ENCODE measurements at places on chromosomes 11 and 22.

DNA sequence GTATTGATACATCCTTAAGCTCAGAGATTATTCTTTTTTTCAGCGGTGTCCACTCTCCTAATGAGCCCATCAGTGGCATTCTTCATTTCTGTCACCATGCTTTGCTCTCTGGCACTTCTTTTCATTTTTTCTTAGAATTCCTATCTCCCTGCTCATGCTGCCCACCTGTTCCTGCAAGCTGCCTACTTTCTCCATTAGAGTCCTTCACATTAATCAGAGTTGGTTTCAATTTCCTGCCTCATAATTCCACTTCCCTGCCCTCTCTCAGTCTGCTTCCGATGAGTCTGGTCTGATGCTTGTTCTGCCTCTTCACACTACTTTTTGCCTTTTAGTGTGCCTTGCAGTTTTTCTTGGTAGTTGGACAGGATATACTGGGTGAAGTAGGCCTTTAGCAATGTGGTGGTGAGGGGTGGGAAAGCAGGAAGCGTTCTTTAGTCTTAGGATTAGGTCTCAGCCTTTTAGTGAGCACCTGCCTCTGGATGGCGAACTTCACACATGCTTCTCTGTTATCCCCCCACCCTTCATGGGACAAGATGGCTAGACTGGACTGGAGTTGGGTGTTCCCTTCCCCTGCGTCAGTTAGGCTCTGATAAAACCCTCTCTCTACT, 53.6 kb downstream of the CECR2 start:
- DNase-seq: no peak

GRCh38 chr11:61814247-61814957, 2.4 kb downstream of the FADS1 start:
- peak; percentile 39 for DNase-seq

- DNase-seq: peak; percentile 51
Observed at GRCh38 chr22:22060200-22061084, 77.9 kb upstream of the TOP3B start.

GRCh38 chr11:121808096-121808495, 307.9 kb downstream of the BLID start:
- DNase-seq: no peak

DNA sequence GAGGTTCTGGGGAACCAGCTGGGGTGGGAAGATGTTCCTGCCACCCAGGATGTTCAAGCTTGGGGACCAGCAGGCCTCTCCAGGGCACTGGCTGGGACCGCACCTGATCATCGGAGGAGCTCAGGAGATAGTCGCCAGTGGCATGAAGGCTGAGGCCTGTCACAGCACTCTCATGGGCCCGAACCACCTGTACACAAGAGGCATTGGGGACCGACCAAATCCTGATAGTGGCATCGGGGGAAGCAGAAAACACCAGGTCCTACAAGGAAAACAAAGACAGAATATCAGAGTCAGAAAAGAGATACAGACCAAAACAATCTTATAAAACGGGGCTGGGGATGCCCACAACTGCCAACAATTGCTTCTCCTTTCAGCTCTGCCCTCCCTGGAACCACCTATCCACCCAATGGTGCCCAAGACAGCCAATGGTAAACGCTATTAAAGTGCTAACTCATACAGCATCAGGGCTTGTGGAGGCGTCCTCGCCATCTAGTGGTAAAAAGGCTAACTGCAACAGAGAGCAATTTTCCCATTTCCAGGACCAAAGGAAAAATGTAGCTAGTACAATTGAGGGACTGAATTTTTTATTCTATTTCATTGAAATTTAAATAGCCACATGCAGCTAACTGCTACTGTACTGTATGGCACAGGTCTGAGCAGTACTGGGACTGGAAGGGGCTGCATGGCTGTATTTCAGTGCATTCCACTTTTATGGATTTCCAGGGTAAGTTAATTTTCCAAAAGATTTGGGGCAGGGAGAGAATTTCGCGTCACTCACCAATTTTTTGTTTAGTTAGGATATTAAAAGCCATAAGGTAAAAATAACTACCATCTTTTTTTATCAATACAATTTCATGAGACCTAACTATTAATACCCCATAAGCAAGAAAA, 7.1 kb downstream of the PRPF19 start:
- DNase-seq: peak; percentile 76

DNA sequence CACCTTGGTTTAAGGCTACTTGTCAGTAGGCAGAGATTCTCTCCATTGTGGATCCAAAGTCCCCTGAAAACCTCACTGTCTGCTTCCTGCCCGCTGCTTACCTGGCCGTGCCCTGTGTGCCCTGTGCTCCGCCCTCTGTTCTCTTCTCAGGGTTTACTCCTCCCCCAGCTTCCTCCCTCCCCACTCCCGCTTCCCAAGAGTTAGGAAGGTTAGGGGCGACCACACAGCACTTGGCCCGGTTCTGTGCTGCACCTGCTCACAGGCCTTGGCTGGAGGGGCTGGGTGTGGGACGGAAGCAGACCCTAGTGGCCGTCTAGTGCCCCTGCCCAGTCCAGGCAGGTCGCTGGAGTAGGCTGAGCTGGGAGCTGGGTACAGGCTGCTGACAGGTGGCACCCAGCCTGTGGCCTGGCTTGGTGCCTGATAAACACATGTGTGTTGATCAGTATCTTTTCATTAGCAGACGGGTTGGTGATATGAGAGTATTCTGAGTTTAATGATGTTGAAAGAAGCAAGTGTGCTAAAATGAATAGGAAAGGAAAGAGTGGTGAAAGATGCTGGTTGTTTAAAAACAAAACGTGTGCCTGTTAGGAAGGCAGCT, 40.5 kb downstream of the GRAMD4 start:
- DNase-seq: no peak

DNA sequence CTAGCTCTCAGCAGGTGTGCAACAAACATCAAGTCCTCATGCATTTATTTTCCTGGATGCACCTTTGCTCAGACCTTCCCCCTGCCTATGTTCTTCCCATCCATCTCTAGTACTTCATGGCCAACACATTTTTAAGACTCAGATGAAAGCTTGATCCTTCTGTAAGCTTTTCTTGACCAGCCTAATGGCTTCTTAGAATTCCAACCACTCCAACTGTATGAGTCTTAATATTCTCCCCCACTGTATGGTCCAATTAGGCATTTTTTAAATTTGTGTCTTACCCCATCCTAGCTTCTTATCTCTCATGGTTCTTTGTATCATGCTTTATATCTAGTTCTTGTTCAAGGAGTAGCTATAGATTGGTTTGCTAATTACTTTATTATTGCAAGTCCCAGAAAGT, 44.8 kb downstream of the TENM4 start:
- no peak for DNase-seq

- no peak for DNase-seq
Observed at GRCh38 chr11:92638678-92639077, 330.8 kb upstream of the MTNR1B start.

GRCh38 chr11:70358753-70359152, 39.6 kb upstream of the CTTN start:
- DNase-seq: no peak

GRCh38 chr11:3990406-3990805, 104.2 kb upstream of the RRM1 start:
- DNase-seq: no peak

GRCh38 chr11:109350091-109350490, 71.9 kb upstream of the C11orf87 start:
- no peak for DNase-seq

GRCh38 chr11:69863544-69864200, 44.5 kb upstream of the FGF3 start:
- DNase-seq: no peak

- DNase-seq: peak; percentile 49
Observed at GRCh38 chr22:41526830-41527799, 17.2 kb downstream of the POLR3H start.

- peak; percentile 53 for DNase-seq
Observed at GRCh38 chr22:44702479-44703198, 635 bp downstream of the PRR5 start.

- DNase-seq: no peak
Observed at GRCh38 chr11:12765428-12765827, 91.2 kb downstream of the TEAD1 start.

DNA sequence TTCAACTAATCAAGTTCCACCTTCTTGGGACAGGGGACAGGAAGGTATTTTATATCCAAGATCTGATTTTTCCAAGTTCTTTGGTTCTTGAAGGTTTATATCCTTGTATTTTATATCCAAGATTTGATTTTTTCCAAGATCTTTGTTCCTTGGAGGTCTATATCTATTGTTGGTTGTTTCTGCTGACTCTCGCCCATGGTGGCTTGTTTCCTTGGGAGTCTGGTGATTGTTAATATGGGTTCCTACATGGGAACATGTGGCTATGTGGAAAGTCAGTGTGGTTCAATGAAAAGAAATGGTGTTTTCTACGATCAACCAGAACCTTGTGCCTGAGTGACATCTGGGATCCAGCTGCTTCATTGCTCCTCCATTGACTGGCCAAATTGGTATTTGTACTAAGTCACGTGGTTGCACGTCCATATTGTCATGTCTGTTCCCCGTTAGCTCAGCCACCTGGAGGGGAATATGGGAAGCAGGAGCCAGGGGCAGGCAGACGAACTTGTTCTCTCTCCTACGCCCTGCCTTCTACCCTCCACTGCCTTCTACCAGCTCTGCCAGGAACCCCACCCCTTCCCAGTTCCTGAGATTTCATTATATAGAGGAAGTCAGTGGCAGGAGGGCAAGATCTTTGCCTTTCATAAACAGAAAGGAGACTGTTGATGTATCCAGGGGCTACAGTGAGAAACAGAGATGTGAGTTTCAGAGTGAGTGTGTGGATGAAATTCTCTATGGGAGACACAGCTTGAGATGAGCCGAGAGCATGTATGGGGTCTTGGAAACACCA, 11.1 kb upstream of the CSF2RB start:
- DNase-seq: no peak

- DNase-seq: peak; percentile 84
Observed at GRCh38 chr22:24516301-24516737, 21.2 kb downstream of the UPB1 start.

GRCh38 chr11:1506981-1507380, 20.4 kb upstream of the MOB2 start:
- no peak for DNase-seq

GRCh38 chr11:112368381-112368780, 107.7 kb upstream of the PLET1 start:
- no peak for DNase-seq

- DNase-seq: peak; percentile 73
Observed at GRCh38 chr22:41512421-41513194, 31.7 kb downstream of the POLR3H start.

GRCh38 chr22:44211256-44211945, 30.7 kb downstream of the PARVG start:
- DNase-seq: no peak

- DNase-seq: no peak
Observed at GRCh38 chr22:37012262-37012904, 6.9 kb downstream of the TST start.

DNA sequence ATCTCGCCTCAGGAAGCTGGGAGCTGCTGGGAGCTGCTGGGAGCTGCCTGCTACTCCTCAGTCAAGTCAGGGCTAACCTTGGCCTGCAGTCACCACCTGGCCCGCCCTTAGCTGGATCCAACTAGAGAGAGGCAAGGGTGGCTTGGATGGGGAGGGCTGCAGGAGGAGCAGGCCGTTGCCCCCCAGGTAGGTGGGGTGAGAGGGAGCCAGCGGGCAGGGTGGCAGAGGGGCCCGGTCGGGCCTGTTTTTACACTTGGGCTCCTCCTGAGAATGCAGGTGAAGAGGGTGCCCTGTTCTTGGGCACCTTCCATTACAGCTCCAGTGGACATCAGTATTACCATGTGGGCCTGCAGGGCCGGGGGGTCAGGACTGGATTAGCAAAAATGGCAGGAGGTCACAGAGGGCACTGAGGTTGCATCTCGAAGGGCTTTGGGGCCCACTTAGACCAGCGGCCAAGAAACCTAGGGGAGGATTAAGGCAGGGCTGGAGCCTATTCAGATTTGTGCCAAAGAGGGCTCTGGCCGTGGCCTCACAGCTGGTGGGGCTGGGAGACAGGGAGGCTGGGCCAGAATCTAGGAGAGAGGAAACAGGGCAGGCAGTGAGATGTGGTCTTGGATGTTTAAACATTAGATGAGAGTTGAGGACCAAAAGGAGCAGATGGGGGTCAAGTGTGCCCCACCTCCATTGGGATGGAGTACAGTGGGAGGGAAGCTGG, 60.8 kb upstream of the TTLL12 start:
- no peak for DNase-seq

DNA sequence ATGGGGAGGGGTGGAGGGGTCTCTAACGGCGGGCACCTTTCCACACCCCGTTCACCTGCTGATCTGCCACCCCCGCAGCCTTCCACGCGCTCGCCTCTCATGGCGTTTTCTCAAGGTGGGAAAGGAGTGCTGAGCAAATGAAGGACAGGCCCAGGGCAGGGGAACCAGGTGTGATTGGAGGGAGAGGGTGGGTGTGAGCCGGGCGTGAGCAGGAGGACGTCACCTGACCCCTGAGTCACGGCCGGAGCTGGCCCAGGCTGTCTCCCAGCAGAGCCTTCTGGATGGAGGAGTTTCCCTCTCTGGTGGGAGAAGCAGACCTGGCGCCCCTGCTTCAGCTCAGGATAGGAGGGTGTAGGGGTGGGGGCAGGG, 14.0 kb upstream of the ARHGAP8 start:
- DNase-seq: peak; percentile 28

- no peak for DNase-seq
Observed at GRCh38 chr11:5102246-5102645, 32.9 kb downstream of the OR52E1 start.

DNA sequence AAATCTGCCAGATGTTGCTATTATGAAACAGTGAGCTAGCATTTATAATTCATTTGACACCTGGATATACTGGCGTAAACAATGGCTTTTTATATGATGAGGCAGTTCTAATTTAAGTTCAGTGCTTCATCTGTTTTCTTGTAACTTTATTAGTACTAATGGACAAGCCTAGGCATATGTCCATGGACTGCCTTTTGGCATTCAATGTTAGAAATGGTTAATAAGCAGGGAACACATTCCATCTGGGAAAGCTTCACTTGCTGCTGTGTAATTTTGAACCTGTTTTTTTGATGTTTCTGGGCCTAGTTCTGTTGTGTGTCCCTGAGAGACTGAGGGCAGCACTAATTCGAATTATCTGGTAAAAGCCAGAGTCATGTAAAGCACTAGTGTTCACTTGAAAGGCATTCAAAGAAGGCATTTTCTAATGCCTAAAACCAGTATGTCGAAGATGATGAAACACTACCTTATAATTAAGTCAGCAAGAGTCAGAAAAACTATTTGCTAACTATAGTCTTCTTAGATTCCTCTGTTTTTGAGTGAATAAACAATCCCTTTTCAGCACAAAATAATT, 138.5 kb downstream of the SWAP70 start:
- DNase-seq: peak; percentile 47

GRCh38 chr11:65773784-65774411, 6.9 kb downstream of the AP5B1 start:
- no peak for DNase-seq

DNA sequence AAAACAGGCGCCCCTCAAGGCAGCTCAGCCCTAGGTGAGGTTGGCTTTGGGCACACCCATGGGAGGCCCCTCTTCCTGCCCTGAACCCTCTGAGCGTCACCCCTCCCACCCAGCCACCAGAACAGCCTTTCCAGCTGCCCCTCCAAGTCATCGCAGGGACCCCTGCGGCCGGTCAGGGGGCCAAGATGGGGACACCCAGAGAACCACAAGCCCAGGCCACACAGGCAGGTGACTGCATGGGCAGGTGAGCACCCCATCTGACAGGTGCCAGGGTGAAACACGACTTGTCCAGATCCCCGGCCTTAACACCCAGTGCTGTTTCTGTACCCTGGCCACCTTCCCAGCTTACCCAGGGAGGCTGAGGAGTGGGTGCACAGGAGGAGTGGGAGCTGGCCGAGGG, 24.6 kb upstream of the GRAMD4 start:
- DNase-seq: no peak
